ENCODE measurements at places on chromosomes 7 and 10. TPM values are rescaled to one million over a fixed set of nuclear protein-coding genes. Genes with fewer than 3 reads are reported as not detected.
A peak's percentile ranks its signal among the peaks of the same experiment; 100 is the strongest.

The SLC26A5 gene
- total RNA-seq, result not detected

DNA sequence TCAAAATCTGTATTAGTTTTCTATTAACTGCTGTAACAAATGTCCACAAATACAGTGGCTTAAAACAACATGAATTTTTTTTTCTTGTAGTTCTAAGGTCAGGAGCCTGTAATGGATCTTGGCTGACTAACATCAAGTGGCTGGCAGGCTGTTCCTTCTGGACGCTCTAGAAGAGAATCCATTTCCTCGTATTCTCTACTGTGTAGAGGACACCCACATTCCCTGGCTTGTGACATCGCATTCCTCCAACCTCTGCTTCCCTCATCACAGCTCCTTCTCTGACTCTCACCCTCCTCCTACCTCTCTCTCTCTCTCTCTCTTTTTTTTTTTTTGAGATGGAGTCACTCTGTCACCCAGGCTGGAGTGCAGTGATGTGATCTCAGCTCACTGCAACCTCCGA, 4.8 kb upstream of the CALHM1 start:
- H3K27me3 ChIP-seq, result no peaks in the 10 kb centered on the region
- H3K36me3 ChIP-seq, result no peaks in the 10 kb centered on the region
- H3K4me3 ChIP-seq, result no peak overlapping the region
- H3K4me1 ChIP-seq, result peaks cover 3% of the 10 kb centered on the region

DNA sequence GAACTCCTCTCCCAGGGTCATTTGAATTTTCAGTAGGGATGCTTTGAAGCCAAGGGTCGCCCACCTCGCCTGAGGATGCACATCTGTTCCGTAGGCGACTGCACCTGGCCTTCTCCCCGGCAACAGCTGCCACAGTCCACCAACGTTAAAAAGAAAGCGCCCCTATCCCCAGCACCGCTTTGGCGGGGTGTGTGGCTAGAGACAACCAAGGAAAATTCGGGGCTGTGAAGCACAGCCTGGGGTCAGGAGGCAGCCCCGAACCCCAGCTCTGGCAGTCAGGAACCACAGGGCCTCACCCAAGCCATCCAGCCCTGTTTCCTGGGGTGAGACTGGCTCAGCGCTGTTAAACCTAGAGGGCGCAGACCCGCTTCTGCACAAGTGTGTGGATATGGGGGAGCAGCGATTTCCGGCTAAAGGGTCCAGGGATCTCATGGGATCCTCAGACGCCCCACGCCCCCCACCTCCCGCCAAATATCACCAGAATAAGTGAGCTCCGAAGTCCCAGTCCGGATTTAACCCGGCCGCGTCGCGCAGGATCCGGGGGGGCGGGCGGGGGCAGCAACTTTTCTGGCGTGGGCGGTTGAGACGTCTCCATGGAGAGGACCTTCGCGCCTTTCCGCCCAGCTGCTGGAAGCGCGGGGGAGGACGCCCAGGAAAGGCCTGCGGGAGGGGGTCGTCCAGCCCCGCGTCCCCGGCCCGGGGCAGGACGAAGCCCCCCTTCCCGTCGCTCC, 822 bp downstream of the ZC3HAV1L start:
- H3K27me3 ChIP-seq, result no peaks in the 10 kb centered on the region
- peaks cover 22% of the 10 kb centered on the region for H3K4me1 ChIP-seq
- peak overlapping the region; percentile 51 for H3K4me3 ChIP-seq
- no peak overlapping the region for H3K27ac ChIP-seq
- H3K36me3 ChIP-seq, result no peaks in the 10 kb centered on the region
- no peak for DNase-seq

GRCh38 chr10:85459906-85460305, 906.7 kb downstream of the GRID1 start:
- no peaks in the 10 kb centered on the region for H3K4me1 ChIP-seq
- no peak overlapping the region for H3K27ac ChIP-seq
- no peak overlapping the region for H3K4me3 ChIP-seq
- H3K27me3 ChIP-seq, result no peaks in the 10 kb centered on the region
- H3K36me3 ChIP-seq, result no peaks in the 10 kb centered on the region

DNA sequence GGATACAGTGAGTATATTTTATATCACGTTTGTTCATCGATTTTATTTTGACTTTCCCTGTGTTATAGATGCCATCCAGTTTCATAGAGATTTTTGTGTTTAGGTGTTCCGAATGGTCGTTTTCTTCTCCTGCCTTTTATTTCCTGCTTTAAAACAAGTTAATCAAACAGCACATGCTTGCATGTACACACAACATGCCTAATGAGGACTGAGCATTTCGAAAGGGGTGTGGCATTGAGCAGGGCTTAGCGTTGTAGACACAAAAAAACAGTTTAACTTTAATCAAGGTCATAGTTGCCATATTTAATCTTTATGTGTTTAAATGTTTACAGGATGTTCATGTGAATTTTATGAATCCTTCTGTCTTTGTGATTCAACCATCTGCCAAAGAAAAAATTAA, 430.5 kb upstream of the GALNT17 start:
- H3K4me3 ChIP-seq, result no peak overlapping the region
- H3K27me3 ChIP-seq, result no peaks in the 10 kb centered on the region
- H3K36me3 ChIP-seq, result no peaks in the 10 kb centered on the region
- H3K27ac ChIP-seq, result no peak overlapping the region
- H3K4me1 ChIP-seq, result peaks cover 11% of the 10 kb centered on the region
